ENCODE measurements at places on chromosomes 6 and 20.

DNA sequence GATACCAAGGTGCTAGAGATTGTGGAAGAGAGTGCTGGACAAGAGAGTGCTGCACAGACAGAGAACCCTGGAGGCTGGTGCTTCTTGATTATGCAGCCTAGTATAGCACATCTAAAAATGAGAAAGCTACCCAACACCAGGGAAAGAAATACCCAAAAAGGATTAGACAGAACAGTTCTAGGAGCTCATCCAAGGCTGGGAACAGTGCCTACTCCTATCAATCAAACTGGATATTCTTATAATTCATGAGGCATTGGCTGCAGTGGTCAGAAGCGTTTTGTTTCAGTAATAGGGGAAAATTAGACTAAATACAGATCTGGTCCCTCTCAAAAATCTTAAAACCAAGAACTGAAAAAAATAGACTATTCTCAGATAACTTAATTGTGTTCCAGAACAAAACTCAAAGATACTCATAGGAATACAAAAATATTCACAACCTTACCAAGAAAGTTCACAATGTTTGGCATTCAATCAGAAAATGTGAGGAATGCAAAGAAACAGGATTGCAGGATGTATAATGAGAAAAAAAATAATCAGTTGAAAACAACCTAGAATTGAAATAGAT is 222.9 kb downstream of the EPHA7 start:
- DNase-seq = no peak

GRCh38 chr6:159540152-159540551 is 152.9 kb downstream of the SOD2 start:
- DNase-seq = no peak

DNA sequence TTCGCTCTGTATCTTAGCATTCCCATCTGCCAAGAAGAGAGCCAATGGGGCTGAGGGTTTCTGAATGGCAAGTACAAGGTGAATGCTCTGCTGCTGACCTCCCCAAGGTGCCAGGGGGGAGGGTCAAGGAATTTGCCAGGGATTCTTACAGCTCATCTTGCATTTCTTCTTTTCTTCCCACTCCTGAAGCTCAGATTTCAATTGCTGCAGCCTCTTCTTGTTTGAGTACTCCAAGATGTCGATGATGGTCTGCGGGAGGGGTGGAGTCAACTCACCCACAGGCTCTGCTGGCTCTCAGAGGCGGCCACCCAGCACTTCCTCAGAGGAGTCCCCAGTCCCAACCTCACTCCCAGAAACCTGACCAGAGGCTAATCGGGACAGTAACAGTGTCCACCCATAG is 12.4 kb downstream of the C20orf96 start:
- DNase-seq = no peak

DNA sequence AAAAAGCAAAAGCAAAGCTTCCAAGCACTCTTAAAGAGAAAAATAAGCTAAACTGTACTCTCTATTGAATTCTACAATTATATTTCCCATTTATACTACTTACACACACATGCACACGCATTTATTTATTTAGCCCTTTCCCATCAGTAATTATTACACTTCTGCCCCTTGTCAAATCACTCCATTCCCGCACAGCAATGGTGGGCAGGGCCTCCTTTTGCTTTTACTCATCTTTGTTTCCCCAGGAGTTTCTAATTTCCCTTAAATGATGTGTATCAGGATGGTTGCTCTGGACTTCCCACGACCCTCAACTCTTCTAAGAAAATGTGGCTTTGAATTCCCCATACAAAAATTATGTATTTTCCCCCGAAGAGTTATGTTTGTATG is 19.9 kb downstream of the PXT1 start:
- DNase-seq = no peak

GRCh38 chr6:15417811-15418210 is 171.9 kb downstream of the JARID2 start:
- no peak for DNase-seq

DNA sequence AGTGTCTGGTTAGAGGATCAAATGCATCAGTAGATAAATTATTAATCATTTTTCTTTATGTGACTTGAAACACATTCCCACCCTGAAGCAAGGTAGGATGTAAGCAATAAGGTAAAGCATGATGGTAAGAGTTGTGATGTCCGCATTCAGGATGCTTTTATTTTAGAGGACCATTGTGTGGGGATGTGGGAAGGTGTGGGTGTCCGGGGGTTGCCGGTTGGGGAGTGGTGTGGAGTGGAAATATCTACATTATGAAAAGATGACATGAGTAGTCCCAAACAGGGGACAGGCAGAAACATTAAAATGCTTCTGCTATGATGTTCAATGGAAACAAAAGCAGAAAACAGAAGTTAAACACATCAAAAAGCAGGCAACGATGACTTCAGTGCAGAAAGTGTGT is 215.4 kb downstream of the HIVEP2 start:
- no peak for DNase-seq

DNA sequence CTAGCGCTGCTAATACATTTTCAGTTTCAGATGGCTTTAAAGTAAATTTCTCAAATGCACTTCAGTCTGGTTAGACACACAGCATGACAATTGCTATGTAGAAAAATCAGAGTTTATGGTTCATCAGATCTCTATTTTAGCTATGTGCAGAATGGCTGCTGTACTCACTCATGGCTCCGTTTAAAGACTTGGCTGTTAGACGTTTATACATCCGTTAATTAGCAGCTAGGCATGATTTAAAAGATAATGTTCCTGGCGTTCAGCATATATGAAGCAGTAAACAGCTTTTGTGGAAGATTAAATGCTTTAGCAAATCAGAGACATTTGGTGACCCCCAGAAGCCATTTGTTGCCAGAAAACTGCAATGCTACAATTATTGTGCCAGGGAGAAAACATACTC is 350.0 kb upstream of the MANEA start:
- DNase-seq = no peak

DNA sequence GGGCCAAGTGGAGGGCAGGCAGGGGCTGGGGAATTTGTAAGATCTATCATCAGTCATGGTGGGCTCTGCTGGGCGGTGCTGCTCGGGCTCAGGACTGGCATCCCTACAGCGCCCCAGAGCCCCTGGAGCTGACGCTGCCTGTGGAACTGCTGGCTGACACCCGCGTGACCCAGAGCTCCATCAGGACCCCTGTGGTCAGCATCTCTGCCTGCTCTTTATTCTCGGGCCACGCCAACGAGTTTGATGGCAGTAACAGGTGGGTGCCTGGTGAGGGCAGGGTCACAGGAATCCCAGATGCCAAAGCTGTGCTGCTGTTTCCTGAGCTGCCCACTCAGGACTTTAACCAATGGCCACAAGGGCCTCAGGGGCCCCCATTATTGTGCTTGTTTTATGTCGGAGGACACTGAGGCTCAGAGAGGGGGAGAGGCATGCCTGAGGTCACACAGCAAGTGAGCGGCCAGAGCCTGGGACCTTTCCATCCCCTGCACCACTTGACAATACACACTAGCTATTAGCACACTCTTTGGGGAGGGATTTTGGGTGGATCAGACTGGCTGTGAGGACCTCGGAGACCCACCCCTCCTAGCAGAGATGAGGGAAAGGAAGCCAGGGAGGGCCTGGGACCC is 6.3 kb downstream of the BPIFB2 start:
- DNase-seq = no peak

- DNase-seq = no peak
Observed at GRCh38 chr20:63084563-63084927, 77.8 kb upstream of the BHLHE23 start.

DNA sequence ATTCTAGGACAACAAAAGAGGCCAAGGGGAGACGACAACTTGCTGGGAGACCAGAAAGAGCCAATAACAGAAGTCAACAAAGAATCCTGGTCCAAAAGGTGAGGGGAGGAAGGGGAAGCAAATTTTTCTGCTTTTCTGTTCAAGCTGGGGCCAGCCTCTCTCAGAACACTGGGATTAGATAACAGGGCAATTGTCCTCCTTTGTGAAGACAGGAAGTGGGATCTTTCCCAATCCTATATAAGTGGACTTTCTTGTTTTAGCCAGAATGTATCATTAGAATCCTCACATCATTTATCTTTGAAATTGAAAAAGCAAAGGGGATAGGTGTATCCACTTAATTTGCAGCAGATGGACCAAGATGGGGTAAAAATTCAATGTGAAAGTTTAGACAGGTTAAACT is 101.2 kb upstream of the COL21A1 start:
- DNase-seq = no peak

GRCh38 chr6:80021131-80021530 is 16.7 kb downstream of the TTK start:
- DNase-seq = no peak

GRCh38 chr6:137944793-137945498 is 77.9 kb downstream of the TNFAIP3 start:
- no peak for DNase-seq
